GM23248 (cell line): ENCODE measurements at places on chromosomes 12 and 14. TPM values are rescaled to one million over a fixed set of nuclear protein-coding genes. Genes with fewer than 3 reads are reported as not detected.

NKX2-8 gene
- not detected in 2 replicates for total RNA-seq

SPIC gene
- not detected in 2 replicates for total RNA-seq

DNA sequence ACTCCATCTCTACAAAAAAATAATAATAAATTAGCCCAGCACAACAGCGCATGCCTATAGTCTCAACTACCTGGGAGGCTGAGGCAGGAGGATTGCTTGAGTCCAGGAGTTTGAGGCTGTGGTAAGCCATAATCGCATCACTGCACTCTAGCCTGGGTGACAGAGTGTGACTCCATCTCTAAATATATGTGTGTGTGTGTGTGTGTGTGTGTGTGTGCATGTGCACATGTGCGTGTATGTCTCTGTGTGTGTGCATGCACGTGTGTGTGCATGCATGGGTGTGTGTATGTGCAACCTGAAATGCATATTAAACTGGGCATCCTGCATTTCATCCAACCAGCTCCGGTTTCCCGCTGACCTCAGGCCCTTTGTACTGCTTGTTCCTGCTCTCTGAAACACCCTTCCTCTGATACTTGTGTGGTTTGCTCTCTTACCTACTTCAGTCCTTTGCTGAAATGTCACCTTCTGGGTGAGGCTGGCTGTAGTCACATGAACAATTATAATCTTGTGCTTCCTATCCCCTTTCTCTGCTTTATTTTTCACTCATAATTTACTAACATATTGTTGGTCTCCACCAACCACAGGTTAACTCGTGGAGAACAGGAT is 46.9 kb downstream of the PHLDA1 start:
- no peak for DNase-seq

DNA sequence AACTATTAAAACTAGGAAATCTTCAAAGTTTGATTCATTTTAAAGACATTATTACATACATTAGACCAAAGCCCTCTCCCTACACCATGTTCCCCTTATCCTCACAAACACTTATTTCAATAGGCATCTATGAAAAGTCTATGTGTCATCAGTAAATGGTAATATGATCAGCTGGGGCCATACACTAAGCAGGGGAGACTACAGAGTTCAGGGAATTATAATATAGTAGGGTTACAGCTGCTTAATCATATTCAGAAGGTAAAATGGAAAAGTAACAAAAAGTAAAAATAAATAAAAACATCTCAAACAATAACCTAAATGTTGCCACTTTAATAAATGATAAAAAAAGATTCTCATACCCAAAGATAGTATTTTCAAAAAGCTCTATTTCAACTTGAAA is 29.1 kb downstream of the PAWR start:
- peak; percentile 29 for DNase-seq
